ENCODE measurements at places on chromosomes 3 and 15.

DNA sequence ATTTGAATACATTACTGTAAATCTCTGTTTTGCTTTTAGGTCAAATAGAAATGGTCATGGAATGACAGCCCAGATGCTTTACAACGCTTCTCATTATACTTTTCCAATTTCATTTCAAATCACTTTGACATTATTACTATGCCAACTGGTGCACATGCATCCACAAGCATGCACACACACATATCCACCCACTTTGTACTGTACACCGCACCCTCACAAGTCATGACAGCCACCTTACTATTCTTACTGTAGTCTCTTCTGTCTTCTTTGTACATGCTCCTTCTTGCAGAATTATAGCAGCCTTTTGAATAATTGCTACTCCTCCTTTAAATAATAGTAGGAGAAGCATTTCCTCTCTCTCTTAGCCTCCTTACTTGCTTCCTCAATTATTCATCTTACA is 1361.4 kb downstream of the ROBO1 start:
- DNase-seq = no peak

DNA sequence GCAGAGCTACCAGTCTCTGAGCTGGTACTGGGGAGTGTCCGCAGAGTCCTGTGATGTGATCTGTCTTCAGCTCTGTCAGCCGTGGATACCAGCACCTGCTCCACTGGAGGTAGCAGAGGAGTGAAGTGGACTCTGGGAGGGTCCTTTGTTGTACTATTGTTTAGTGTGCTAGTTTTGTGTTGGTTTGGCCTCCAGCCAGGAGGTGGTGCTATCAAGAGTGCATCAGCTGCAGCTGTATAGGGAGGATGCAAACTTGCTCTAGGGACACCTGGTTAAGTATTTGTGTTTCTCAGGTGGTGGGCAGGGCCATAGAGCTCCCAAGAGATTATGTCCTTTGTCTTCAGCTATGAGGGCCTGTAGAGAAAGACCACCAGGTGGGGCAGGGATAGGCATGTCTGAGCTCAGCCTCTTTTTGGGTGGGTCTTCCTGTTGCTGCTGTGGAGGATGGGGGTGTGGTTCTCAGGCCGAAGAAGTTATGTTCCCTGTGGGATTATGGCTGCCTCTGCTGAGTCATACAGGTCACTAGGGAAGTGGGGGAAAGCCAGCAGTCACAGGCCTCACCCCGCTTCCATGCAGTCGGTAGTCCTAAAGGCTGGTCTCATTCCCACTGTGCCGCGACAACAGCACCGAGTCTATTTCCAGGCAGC is 443.2 kb upstream of the TBL1XR1 start:
- DNase-seq = no peak

GRCh38 chr3:171125010-171125409 is 98.5 kb upstream of the SLC2A2 start:
- no peak for DNase-seq

DNA sequence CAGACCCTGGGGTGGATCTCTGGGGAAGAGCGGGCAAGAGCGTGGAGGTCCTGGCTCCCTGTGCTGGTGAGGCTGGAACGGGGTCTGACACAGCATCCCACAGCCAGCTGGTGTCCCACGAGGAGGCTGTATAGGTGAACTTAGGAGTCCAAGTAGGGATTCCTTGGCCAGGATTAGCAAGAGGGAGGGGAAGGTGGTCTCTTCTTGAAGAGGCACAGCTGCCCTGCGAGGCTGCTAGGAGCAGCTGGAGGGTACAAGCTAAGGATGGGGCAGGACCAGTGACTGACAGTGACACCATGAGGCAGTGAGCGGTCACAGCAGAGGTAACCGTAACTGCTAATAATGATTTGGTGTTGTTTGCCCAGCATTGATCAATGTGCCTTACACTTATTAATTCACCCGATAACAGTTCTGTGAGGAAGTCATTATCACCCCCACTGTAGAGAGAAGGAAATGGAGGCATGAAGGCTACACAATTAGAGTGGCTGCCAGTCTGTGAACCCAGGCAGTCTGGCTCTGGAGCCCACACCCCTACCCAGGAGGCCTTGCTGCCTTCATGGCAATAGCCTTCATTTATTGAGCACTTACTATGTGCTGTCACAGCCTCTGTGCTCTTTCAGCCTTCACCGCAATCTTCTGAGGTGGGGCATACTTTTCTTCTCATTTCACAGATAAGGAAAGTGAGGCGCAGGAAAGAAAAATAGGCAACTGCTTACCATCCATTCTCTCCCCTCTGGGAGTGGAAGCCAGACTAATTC is 59.4 kb downstream of the TMEM44 start:
- DNase-seq = peak; percentile 16

GRCh38 chr15:87579537-87579936 is 677.0 kb downstream of the NTRK3 start:
- DNase-seq = no peak

- DNase-seq = no peak
These were observed 48.6 kb downstream of the SMAD6 start for GRCh38 chr15:66750609-66751008.

DNA sequence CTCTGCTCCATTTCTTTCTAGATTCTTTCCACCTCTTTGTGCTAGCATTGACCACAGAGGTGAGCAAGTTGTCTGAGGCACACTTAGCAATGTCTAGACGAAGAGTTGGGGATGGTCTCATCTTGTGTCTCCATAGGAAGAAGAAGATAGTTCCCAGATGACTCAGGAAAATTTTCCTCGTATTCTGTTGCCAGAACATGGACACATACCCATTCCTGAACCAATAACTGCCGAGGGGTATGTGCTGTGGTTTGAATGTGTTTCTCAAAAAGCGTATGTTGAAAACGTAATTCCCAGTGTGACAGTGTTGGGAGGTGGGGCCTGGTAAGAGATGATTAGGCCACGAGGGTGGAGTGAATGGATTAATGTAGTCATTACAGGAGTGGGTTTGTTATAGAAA is 107.5 kb upstream of the GALNT15 start:
- DNase-seq = no peak

- DNase-seq = no peak
These were observed 1.3 kb downstream of the TSPAN3 start for GRCh38 chr15:77069521-77070121.

- no peak for DNase-seq
These were observed 35.6 kb downstream of the CTSH start for GRCh38 chr15:78909160-78909695.
